ENCODE measurements at places on chromosomes 12 and 14. TPM values are rescaled to one million over a fixed set of nuclear protein-coding genes. Genes with fewer than 3 reads are reported as not detected.

DNA sequence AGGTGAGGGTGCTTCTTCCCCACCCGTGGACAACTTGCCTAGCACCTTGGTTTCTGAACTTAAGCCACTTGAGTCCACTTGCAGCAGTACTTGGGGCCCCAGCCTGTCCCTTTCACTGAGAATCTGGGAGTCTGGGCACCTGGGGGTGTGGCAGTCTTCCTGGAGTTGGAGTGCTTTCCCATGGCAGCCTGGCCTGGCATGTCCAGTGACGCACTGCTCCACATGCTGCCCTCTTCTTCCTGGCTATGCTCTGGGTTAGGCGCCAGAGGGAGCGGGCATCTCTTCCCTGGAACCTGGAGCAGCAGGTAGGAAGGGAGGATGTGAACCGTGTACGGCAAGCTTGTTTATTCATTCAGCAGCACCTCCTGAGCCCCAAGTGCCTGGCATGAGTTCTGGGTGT, 76.4 kb downstream of the PAPOLA start:
- no peak for DNase-seq

GRCh38 chr12:29655861-29656260, 127.9 kb downstream of the TMTC1 start:
- DNase-seq, result no peak

DNA sequence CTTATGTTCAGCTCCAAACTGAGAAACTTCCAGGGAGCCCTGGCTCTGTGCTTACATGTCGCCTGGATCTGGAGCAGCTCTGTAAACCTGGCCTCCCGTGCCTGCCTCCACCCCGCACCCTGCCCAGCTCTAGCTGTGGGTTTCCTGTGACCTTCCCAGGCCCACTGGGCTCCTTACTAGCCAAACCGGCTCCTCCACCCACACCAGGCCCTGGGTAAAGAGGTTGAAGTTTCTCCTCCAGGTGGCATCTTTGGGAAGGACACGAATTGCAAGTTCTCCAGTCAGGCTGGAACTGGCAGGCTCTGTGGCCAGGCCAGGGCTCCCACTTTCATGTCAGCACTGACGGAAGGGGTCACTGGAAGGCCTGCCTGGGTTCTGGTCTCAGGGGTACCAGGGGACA, 60.9 kb upstream of the ZFP36L1 start:
- no peak for DNase-seq

GRCh38 chr12:46874642-46875041, 48.8 kb upstream of the SLC38A4 start:
- no peak for DNase-seq

DNA sequence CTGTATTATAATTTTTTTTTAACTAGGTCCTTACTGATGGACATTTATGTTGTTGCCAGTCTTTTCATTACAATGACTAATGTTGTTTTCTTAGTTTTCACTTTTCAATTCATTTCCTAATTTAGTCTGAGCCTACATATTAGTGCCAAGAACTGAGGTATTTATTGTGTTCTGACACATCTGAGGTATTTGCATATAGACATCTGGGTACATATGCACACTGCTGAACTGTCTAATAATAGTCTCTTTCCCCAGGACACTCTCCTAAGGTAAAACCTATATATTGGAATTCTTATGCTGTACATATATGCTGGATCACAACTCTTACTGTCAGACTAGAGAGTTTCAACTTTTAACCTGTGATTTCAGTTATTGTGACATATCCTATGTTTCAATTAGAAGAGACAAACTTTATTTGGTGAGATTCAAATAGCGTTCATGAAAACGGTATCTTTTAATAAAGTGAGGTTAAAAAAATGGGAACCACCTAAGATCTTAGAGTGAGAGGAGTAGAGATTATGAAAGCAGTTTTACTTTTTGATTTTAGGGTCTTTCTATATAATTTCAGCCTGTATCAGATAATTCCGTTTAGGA, 263.2 kb downstream of the RAD51B start:
- no peak for DNase-seq

PTGR2 gene
- 4.8 TPM for total RNA-seq

DNA sequence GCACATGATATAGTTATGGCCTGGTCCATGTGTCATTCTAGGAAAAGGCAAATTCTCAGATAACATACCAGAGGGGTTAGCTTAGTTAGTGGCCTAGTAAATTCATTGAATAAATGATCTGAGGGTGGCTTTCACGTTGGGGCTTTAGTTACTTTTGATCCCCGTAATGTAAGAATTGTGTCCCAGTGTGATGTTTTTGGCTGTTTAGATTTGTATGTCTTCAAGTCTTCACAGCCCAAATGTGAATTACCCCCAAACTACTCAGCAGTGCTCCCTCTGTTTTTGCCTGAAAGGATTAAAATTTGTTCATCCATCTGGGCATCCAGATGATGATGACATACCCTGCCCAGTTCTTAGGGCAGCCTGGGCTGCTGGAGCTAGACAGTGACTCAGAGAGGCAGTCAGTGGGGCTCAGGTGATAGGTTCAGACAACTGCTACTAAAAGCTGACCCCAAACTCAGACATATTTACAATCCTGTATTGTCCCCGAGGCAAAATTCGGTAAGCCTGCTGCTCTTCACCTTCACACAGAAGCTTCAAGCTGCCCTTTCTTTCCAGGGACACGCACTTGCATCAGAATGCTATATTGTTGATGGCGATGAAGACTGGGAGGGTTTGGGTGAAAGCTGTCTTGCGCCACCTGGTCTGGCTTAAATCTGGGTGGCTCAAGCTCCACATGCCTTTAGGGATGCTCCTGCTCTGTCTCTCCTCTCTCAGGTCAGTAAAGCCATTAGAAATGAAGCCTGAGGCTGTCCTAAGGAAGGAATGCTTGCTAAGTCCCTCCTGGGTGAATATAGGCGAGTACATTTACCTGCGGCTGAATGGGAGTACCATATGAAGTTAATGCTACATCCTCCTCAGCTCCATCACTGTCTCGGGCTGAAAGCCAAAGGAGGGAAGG, 10.3 kb downstream of the GPRC5D start:
- no peak for DNase-seq

DNA sequence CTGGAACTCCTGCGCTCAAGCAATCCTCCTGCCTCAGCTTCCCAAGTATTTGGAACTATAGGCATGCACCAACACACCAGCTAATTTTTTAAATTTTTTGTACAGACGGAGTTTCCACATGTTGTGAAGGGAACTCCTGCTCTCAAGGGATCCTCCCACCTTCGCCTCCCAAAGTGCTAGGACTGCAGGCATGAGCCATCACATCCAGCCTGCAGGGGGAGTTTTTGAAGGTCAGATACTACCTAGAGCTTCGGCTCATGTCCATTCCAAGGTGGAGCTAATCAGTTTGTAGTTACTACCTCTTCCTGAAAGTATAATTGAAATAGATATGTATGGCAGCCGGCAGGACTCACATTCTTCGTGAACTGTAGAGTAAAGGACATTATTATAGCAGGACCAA, 3.7 kb upstream of the TAS2R19 start:
- DNase-seq, result no peak

- no peak for DNase-seq
These were observed 23.0 kb downstream of the TSHR start for GRCh38 chr14:80978403-80978802.

CLEC2A gene
- total RNA-seq, result not detected

DNA sequence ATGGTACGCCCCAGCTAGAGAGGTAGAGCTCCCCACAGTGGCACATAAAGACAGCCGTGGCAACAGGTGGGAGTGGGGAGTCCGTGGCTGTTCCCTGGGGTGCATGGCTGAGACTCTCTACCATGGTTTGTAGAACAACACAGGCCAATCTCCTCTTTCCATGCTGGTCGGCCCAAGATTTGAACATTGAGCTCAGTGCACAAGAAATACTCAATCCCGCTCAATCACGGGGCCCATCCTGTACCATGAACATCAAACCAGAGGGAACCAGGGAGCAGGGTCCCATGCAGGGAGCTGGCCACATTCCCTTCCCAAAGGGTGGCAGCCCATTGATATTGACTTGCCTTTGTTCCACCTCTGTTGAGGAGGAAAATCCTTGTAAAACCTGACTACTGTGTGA, 353.1 kb downstream of the DPF3 start:
- DNase-seq, result no peak

MYF5 gene
- not detected for total RNA-seq

- peak; percentile 13 for DNase-seq
These were observed 254.8 kb downstream of the PDZRN4 start for GRCh38 chr12:41442896-41443295.

DNA sequence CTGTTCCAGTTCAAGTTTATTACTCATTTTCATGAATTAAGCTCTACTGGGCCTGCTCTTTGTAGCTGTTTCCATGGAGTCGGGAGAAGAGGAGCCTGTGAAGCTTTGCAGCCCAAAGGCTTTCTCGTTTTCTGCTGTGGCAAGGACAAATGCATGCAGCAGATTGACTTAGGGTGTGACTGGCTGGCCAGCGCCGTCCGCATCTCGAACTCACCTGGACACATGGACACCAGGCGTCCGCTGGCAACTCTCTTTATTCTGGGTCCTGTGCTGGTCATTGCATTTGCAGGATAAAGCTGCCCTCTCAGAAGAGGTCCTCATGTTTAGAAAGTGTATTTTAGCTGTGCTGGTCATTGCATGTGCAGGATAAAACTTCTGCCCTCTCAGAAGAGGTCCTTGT, 350.4 kb downstream of the TMEM121 start:
- no peak for DNase-seq

DNA sequence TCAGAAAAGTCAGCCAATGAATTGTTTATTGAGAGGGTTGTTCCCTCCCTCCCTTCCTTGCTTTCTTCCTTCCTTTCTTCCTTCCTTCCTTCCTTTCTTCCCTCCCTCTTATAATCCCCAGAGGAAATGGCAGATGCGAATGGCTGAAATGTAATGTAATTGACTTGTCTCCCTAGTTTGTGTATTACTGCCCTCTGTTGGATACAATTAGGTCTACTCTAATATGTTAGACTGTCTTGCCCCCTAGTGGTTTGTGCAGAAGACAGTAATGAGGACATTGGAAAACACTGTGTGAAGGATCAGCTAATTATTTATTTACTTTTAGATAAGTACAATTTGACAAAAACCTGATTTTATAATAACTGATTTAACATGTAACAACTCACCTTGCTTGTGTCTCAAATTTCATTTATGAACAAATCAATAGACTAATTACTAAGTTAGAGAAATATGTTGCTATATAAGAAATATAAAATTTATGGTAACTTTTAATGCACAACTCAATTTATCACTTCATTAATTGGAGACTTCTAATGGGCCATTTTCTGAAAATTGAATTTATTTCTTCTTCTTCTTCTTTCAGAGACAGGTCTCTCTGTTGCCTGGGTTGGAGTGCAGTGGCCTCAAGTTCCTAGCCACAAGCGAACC, 229.8 kb upstream of the LRIG3 start:
- peak; percentile 40 for DNase-seq

GRCh38 chr14:60161196-60162107, 3.7 kb downstream of the DHRS7 start:
- no peak for DNase-seq

DNA sequence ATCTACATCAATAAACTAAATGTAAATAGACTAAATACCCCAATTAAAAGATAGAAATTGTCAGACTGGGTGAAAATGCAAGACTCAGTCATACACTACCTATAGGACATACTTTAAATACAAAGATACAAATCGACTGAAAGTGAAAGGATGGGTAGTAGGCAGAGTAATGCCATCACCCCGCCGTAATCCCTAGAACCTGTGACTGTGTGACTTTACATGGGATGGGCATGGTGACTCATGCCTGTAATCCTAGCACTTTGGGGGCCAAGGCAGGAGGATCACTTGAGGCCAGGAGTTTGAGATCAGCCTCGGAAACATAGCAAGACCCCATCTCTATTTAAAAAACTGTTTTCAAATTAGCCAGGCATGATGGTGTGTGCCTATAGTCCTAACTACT, 2.6 kb upstream of the EVL start:
- no peak for DNase-seq

LTB4R gene
- total RNA-seq, result 4.0 TPM

GRCh38 chr14:98894600-98894999, 377.4 kb downstream of the BCL11B start:
- DNase-seq, result no peak

DNA sequence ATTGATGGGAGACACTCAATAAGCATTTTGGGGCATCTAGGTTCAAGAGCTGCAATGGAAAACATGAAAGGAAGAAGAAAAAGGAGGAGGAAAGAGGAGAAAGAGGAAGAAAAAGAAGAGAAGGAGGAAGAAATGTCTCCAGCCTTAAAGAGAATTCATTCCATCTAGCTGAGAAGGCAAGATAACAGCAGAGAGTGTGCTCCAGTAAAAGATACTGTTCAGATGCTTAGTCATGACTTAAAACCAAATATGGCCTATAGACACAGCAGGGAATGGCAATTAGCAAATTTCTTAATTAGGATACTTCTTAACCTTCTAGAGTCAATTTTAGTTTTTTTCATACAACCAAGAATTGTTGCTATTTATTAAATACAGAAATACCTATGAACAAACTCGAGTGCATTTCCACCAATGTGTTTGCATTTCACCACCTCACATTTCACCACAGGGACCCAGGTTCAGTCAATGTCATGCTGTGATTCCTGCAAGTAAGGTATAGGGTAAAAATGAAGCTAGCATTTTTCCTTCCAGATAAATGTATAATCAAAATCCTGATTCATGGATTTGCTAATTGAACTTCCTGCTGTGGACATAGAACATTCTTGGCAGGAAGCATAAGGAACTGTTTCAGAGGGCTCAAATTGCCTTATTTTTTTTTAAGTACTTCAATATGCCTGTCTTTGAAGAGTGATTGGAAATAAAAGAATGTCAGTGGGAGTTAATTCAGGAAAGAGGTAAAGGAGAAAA, 177.8 kb downstream of the RPS29 start:
- DNase-seq, result no peak

- DNase-seq, result peak; percentile 55
These were observed 13.2 kb downstream of the PLBD1 start for GRCh38 chr12:14554281-14555007.

GRCh38 chr12:9971181-9971580, at the start of gene CLEC12A:
Gene CLEC12A (plus strand): TSS chr12:9971409. CDS start chr12:9971597, 188 bp downstream.
- no peak for DNase-seq

BTG1 gene
- 15.8 TPM for total RNA-seq

DNA sequence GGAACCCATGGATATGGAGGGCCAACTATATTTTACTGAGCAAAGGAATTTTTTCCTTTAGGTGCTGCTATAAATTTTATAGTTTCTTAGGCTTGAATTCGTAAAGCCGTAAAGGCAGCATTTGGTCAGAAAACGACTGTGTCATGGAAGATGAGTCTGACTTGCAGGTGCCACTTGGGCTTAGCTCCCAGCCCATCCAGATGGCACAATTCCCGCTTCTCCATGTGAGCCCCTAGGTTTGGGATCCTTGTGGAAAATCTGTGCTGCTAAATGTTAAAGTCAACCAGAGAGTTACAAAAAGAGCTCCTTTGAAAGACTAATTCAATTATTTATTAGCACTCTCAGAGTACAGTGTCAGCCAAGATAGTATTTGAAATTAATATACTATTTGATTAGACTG, 120.1 kb upstream of the NPAS3 start:
- DNase-seq, result no peak

DNA sequence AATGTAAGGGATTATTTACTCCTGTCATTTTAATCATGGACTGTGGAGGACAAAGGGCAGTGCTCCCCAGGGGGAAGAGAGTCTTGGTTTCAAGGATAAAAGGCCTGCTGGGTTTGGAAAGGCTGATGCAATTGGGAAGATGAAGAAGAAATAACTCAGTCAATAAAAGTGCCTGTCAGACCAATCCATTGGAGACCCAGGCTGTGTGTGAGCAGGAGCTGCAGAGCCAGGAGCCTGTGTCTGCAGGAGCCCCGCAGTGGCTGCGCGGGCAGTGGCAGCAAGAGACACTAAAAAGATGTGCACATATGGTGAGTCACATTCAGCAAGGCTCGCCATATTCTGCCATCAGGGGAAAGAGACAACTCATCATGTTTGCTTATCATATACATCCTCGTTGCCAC, 90.4 kb downstream of the CRACR2A start:
- no peak for DNase-seq

Data from epithelial cell of proximal tubule (primary cell).